ENCODE measurements at places on chromosomes 1 and 21.

- DNase-seq, result no peak
Observed at GRCh38 chr1:103058391-103058790, 49.9 kb downstream of the COL11A1 start.

GRCh38 chr1:5876094-5876650, 116.1 kb downstream of the NPHP4 start:
- no peak for DNase-seq

- DNase-seq, result peak; percentile 82
Observed at GRCh38 chr1:26833432-26834405, 7.2 kb downstream of the ZDHHC18 start.

GRCh38 chr1:205590777-205591513, 40.9 kb downstream of the ELK4 start:
- no peak for DNase-seq

GRCh38 chr1:23555270-23555985, 3.9 kb downstream of the ID3 start:
- no peak for DNase-seq

- no peak for DNase-seq
Observed at GRCh38 chr1:193417945-193418744, 231.7 kb upstream of the B3GALT2 start.

GRCh38 chr1:115826628-115827027, 14.3 kb downstream of the NHLH2 start:
- DNase-seq, result no peak

GRCh38 chr1:108686614-108687313, 5.3 kb upstream of the PRPF38B start:
- no peak for DNase-seq

GRCh38 chr1:173867753-173868265, at the start of gene GAS5:
GAS5 (minus strand) TSS chr1:173867989.
- DNase-seq, result peak; percentile 99

GRCh38 chr1:116118471-116118870, 7.3 kb downstream of the MAB21L3 start:
- DNase-seq, result no peak

- no peak for DNase-seq
Observed at GRCh38 chr1:214215583-214215982, 65.4 kb upstream of the SMYD2 start.

DNA sequence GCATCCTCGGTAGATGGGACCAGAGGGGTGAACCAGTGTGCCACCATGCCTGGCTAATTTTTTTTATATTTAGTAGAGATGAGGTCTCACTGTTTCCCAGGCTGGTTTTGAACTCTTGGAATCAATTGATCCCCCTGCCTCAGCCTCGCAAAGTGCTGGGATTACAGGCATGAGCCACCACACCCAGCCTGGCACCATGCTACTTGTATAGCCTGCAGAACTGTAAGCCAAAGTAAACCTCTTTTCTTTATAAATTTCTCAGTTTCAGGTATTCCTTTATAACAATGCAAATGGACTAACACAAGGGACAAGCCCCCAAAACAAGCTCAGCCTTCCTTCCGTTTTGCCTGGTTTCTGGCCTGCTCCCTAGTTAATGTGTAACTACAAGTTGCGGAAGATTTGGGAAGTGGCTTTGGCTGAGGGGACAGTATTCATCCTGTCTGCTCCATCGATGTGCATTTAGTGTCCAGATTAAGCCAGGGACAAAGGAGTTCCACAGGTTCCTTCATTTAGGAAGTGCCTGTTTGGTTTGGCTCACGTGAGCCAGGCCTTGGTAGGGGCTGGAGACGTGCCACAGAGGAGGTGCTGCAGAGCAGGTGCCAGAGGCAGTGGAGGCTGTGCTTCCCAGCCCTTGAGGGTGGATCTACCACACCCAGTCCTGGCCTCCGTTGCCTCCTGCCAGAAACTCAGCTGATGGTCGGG, 4.4 kb downstream of the AVPR1B start:
- no peak for DNase-seq

- DNase-seq, result no peak
Observed at GRCh38 chr1:8395433-8395866, 77.5 kb downstream of the SLC45A1 start.

DNA sequence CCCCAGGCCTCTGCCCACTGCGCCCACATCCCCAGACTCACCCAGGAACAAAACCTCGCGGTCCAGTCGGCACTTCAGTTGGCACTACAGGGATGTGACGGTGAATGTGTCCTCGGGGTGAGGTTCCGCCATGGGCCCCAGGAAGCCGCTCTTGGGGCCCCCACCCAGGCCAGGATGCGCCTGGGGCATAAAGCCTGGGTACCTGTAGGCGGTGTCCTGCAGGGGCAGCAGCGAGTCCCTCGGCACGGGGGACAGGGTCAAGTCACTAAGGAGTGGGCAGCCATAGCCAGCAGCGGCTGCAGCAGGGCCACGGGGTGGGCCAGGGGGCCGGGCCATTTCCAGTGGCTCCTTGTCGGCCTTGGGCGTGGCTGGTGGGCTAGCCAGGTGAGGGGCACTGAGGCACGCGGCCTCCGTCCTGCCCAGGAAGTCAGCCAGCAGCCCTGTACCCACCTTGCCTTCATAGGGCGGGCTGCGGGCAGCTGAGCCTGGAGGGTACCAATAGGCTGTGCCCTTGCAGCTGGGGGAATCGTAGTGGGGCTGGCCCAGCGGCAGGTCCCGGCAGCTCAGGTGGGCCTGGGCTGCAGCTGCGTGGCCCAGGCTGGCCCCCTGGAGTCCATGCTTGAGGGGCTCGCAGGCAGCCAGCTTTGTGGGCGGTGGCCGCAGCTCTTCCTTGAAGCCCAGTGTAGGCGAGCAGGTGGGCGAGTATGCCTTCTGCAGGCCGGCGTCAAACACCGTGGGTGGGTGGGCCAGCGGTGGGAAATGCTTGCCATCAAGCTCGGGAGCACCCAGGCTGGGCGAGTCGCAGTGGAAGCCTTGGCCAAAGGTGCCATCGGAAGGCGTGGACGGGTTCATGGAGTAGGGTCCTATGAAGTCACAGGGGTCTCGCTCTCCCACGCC, 56.5 kb downstream of the AHDC1 start:
- no peak for DNase-seq

- no peak for DNase-seq
Observed at GRCh38 chr1:156642265-156643048, 540 bp downstream of the BCAN start.

- DNase-seq, result no peak
Observed at GRCh38 chr1:60622486-60622885, 459.9 kb upstream of the NFIA start.

DNA sequence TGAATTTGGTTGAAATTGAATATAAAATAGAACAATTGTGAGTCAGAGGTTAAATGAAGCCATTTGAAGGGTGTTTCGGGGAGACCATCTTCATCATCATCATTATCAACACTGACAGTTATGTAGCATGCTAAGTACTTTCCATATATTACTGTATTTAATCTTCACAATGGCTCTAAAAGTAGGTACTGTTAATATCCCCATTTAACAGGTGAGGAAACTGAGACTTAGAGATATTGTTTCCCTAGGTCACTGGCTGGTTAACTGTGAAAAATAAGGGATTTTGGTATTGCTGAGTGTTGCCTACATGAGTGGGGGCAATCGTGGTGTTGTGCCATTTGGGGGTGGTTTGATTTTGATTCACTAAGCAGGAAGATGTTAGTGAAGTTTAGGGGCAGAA, 100.3 kb downstream of the TBX19 start:
- no peak for DNase-seq

GRCh38 chr1:216330262-216330661, 93.0 kb downstream of the USH2A start:
- DNase-seq, result no peak

- no peak for DNase-seq
Observed at GRCh38 chr1:211577277-211577818, 1.6 kb downstream of the SLC30A1 start.

DNA sequence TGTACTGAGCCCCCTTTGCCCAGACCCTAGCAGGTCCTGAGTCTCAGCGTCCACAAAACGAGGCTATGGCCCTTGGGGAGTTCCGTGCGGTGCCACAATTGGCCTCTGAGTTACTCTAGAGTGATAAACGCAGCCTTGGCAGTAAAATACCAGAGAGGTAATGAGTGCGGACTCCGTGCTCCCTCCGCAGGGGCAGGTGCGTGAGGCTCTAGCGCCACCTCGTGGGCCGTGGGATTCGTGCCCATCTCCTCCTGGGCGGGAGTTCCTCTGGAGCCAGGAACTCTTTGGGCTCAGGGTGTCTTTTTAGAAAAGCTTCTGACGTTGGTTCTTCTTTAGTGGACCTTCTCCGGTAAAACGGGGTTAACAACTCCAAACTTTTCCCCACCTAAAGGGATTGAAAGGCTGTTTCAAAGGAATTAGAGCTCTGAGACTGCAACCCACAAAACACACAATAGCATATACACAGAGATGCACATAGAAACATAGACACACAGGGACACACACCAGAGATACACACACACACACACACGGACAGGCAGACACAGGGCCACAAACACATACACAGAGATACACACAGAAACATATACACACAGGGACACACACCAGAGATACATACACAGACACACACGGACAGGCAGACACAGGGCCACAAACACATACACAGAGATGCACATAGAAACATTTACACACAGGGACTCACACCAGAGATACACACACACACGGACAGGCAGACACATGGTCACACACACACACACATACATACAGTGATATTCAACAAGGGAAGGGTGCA, 99.4 kb downstream of the KCNJ15 start:
- DNase-seq, result peak; percentile 47

- no peak for DNase-seq
Observed at GRCh38 chr1:112144733-112145426, 155.4 kb upstream of the KCND3 start.

- DNase-seq, result no peak
Observed at GRCh38 chr1:5492846-5493245, 499.4 kb downstream of the NPHP4 start.

DNA sequence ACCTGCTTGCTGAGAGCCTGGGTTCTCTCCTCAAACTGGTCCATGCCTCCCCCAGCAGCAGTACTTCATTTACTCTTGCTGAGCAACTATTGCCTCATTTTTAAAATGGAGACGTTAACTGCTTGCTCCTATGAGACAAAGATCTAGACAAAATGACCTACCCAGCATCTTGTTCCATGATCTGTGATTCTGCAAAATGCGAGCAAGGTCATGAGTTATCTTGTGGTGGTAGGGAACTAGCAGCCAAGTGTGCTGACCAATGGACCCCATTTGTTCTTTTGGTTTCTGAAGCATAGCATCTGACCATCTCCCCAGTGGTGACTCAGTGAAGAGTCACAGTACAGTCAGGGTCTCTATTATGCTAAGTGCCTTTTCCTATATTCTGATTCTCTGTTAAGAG, 40.4 kb downstream of the TBX15 start:
- DNase-seq, result no peak

GRCh38 chr21:40687625-40688024, 159.3 kb downstream of the DSCAM start:
- DNase-seq, result no peak

DNA sequence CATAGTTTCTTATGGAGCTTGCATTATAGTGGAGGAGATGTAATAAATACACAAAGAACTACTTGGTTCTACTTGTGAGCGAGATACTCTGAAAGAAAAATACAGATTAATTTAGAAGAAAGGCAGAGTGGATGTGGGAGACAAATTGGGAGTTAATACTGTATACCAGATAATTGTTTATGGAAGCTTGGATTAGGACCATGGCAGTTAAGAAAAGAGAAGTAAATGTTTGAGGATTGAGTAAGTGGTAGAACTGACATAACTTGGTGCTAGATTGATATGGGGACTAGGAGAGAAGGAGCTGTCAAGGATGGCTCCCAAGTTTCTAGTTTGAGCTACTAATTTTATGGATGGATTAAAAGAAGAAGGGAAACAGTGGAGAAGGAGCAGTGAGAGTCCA, 47.3 kb downstream of the INKA2 start:
- DNase-seq, result no peak

- DNase-seq, result no peak
Observed at GRCh38 chr1:2159124-2159523, 35.4 kb downstream of the FAAP20 start.

DNA sequence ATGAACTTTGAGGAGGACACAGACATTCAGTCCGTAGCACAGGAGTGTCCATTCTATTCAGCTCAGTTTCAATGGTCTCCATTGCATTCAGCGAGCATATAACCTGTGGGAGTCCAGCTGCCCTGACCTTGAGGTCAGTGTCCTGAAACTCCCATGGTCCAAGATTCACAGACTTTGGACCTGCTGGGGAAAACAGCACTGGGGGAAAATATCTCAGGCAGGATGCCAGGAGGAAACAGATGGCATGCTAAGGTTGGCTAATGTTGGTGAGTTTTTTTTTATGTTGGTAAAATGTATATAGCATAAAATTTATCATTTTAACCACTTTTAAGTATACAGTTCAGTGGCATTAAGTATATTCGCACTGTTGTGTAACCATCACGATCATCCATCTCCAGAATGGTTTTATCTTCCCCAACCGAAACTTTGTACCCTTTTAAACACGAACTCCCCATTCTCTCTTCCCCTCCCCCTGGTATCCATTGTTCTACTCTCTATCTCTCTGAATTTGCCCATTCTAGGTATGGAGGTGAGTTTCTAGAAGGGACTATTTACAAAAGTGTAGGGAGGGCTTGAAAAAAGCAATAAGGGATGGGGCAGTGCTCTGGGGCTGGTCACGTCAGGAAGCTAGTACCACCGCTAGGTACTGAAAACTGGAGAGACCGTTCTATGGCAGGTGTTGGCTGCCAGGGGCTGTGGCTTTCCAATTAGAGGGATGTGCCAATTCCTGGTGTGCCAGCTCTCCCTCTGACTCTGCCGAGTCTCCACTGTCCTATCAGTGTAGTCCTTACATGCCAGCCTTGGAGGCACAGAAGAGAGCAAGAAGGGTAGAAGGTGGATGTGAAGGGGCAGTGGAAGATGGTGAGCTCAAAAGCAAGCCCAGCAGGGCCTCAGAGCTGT, 85.3 kb downstream of the FOXD2 start:
- no peak for DNase-seq

DNA sequence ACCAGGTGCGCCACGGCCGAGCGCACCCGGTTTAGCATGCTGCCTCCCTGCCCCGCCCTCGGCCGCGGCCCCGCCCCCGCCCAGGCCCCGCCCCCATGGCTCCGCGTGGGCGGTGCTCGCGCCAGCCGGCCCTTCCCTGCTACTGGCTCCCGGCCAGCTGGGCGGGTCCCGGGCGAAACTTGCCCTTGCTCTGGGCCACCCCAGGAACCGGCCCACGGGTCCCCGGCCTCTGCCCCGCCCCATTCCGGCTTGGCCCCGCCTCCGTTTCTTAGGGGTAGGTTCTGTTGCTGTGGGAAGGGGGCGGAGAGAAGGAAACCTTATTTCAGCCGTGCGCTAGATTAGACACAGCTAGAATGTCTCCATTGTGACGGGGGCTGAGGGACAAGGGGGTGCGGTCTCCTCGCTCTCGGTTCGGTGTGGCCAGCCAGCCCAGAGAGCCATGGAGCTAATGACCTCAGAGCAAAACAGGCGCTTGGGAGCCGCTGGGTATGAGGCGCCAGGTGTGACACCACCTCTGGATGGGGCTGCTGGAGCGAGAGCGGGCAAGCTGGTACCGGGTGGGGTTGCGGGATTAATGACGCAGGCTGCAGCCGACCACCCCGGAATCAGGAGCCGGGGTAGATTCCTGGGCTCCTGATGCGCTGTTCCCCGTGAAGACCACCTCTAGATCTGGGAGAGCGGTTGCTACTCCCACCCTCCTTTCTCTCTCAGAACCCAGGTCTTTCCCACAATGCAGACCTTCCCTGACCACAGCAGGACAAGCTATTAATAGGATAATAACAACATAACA, at the start of gene PPM1J:
Gene PPM1J, minus strand, starts transcription at position 69 of the 790 bp plus-strand sequence. Its CDS starts 31 bp downstream, at position 38.
- peak; percentile 95 for DNase-seq
